ENCODE measurements at places on chromosomes 11 and 22.

GRCh38 chr11:31690041-31690440, 121.1 kb downstream of the PAX6 start:
- no peak for DNase-seq

DNA sequence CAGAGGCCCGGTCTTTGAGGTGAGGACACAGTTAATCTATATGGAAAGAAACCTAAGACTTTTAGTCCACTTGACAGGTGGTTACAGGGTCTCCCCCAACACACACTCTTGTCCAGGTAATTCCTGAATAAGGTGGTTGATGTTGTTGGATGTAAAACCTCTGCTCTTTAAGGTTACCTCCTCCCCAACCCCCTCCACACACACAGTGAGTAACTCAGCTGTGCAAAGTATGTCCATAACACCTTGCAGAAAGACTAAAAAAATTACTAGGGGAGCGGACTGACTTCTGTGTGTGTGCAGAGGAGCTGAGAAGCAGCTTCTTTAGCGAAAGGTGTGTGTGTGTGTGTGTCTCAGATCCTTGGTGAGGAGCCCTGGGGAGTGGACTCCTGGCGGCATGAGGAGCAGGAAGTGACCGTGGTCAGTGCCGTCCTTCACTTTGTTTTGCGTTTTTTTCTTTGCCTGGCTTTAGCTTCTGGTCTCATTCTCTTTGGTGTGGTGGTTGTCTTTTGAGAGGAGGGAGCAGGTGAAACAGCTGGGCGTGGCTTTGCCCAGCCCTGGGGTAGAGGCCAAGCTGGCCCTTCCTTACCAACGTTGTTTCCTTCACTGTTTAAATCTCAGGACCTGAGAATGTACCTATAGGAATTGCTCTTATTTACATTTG, 1.7 kb downstream of the ZBED4 start:
- DNase-seq: no peak

DNA sequence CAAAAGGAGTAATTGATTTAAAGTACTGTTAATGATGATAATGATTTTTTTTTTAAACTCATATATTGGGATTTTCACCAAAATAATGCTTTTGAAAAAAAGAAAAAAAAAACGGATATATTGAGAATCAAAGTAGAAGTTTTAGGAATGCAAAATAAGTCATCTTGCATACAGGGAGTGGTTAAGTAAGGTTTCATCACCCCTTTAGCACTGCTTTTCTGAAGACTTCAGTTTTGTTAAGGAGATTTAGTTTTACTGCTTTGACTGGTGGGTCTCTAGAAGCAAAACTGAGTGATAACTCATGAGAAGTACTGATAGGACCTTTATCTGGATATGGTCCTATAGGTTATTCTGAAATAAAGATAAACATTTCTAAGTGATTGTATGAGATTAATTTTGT, 43.9 kb downstream of the RRM1 start:
- DNase-seq: no peak

- DNase-seq: no peak
Measured at GRCh38 chr11:44248109-44248508, 61.8 kb downstream of the ALX4 start.

DNA sequence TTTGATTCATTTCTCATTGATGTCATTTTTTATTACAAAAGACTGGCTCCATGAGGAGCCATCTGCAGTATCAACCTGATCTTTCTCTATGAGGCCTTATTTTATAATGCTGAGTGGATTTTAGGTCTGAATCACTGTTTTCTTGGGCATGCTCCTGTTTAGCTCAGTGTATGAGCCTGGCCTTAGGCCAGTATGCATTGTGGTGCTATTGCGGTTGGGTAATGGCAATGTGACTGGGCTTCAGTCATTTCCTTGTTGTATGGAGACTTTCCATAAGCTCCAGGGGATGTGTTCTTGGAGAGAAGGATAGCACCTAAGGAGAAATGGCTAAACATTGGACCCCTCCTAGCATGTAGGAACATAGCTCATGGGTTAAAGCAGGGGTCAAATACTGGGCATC, 293.2 kb downstream of the NELL1 start:
- DNase-seq: no peak

- no peak for DNase-seq
Measured at GRCh38 chr11:37504921-37505320, 906.9 kb upstream of the RAG2 start.

GRCh38 chr22:39087881-39088684, 9.0 kb upstream of the APOBEC3H start:
- no peak for DNase-seq

- DNase-seq: no peak
Measured at GRCh38 chr22:20208713-20209310, 58.0 kb upstream of the CCDC188 start.

DNA sequence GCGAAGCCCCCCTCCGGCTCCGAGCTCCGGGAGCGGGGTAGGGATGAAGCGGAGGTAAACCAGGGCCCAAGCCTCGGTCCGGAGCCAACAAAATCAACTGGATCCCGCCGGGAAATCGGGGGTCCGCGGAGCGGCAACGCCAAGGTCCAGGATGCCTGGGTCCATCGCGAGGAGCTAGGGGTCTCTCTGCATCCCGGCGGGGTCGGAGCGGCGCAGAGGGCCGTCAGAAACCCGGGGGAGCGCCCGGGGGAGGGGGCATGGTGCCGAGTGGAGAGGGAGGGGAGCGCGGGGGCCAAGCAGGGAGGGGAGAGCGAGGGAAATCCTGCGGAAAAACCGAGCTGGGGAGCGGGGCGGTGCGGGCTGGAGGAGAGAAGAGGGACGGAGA, 51.8 kb downstream of the SLC22A12 start:
- DNase-seq: no peak

GRCh38 chr11:67371911-67372320, 1.5 kb downstream of the CLCF1 start:
- no peak for DNase-seq

- DNase-seq: no peak
Measured at GRCh38 chr11:110491577-110492320, 62.0 kb downstream of the FDX1 start.

GRCh38 chr22:33477120-33478111, 419.2 kb upstream of the SYN3 start:
- no peak for DNase-seq

GRCh38 chr22:21038405-21038804, 6.0 kb upstream of the SLC7A4 start:
- DNase-seq: no peak

DNA sequence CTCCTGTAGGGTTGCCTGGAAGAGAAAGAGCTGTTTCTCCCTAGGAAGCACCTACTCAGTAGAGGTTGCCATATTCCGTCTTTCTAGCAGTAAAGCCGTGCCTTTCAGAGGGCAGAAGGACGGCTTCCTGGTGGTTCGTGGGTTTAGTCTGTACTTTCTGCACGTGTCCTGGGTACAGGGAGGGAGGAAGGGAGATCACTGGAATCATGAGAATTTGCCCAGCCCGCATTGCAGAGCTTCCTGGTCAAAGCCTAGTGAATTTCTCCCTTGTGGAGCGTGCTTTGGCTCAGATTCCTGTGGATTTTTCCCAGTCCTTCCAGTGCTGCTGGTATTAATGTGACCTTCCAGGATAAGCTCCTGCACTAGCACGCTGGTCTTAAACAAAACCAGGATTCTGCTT, 44.9 kb downstream of the GRAMD1B start:
- DNase-seq: no peak

DNA sequence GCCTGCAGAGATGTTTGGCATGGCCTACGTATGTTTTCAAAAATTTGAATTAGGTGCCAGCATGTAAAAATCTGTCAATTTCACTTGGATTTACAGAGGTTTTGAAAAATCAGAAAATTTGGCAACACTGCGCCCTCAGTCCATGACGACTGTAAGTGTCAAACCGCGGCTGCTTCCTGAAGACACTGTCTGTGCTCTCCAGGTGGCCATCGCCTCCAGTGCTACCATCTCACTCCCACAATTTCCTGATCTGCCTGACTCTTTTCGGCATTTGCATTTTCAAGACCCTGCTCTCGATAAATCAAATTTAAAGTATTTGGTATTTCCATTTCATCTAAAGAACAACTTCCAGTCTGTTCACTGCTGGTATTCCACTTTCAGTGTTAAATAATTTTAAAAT, 34.6 kb downstream of the VSIG10L2 start:
- DNase-seq: no peak

DNA sequence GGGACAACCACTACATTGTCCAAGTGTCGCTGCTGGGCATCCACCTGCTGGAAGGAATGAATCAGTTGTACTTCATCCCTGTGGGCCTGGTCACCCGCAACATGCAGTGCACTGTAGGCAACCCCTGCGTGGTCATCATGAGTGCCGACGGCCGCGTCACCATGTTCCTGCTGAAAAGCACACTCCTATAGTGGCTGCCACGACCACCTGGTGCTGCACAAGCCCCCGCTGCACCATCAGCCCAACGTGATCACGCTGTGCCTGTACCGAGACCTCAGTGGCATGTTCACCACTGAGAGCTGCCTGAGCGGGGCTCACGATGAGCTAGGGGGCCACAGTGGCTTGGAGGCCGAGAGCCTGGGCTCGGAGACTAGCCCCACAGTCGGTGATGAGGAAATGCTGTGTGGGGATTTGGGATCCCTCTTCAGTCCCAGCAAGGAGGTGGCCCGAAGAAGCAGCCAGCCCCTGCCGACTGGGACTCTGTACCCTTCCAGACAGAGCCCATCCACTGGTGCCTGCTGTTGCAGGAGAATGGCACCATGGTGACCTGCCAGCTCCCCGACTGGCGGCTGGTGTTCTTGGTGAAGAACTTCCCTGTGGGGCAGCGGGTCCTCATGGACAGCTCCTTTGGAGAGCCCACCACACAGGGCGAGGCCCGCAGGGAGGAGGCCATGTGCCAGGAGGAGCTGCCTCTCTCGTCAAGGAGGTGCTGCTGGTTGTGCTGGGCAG, 15.7 kb upstream of the SLC5A4 start:
- DNase-seq: no peak

DNA sequence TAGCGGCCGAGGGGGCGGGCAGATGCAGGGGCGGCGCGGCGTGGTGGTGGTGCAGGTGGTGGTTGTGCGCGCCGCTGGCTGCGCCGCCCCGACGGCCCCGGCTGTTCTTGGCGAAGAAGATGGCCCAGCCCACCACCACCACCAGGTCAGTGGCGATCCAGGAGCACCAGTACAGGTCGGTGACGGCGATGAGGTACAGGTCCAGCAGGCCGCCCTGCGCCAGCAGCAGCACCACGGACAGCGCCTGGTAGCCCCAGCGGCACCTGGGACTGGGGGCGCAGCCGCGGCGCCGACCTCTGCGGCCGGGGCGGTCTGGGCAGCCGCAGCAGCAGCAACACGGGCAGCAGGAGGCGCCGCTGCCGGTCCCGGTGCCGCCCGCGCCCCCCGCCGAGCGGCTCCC, 879 bp downstream of the TMEM121B start:
- no peak for DNase-seq

- no peak for DNase-seq
Measured at GRCh38 chr22:27019827-27020226, 362.4 kb downstream of the MIAT start.

- DNase-seq: no peak
Measured at GRCh38 chr11:47466701-47467250, 17.8 kb upstream of the RAPSN start.

- DNase-seq: no peak
Measured at GRCh38 chr22:39917197-39917643, 16.3 kb downstream of the GRAP2 start.

GRCh38 chr11:109041876-109042275, 377.0 kb downstream of the DDX10 start:
- no peak for DNase-seq

DNA sequence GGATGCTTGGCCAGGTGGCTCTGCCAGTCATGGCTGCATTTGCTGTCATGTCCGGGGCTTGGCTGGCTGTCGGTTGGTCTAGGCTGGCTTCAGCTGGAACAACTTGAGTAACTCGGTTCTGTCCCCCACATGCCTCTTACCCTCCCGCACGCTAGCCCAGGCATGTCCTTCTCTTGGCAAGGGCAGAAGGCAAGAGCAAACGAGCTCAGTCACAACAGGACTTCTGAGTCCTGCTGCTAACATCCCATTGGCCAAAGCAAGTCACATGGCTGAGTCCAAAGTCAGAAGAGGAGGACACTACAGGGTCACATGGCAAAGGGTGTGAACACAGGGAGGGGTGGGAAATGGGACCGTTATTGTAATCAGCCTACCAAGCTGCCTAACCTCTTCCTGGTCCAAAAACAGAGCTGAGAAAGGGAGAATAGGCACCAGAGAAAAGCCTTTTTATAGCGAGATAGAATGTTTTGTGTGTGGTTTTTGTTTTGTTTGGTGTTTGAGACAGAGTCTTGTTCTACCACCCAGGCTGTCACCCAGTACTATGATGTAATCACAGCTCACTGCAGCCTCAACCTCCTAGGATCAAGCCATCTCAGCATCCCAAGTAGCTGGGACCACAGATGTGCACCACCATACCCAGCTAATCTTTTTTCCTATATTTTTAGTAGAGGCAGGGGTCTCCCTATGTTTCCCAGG, 81.9 kb downstream of the MN1 start:
- no peak for DNase-seq

DNA sequence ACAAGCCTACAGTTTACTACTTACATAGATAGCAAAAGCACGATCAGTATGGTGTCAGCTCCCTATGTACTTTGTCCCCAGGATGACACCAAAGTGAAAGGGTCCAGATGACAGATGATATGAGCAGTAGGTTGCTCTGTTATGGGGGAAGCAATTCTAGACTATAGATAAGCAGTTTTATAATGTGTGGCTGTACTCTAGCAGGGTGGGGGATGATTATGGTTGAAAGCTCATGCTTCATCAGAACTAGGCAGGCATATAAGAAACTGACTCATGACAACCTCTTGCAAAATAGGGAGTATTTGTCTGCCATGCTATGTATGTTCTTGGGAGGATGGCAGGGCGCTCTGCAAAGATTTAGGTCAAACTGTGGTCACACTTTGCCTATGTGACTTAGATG, 158.2 kb upstream of the ZBED5 start:
- DNase-seq: no peak

DNA sequence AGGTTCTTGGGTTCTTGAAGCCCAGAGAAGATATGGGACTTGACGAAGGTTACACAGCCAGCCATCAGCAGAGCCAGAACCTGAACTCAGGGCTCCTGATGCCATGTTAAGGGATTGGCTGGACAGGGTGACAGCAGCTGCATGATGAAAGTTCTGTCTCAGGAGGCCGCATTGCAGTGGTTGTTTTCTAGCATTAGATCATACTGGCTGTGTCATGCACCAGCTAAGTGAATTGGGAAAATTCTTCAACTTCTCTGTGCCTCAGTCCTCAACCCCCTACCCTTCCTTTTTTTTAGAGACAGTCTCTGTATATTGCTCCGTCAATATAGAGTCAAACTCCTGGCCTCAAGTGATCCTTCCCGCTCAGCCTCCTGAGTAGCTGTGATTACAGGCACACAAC, 5.4 kb upstream of the LTBP3 start:
- no peak for DNase-seq

- no peak for DNase-seq
Measured at GRCh38 chr11:41659985-41660384, 200.5 kb upstream of the LRRC4C start.

GRCh38 chr22:41352058-41352457, 29.7 kb upstream of the TEF start:
- no peak for DNase-seq

DNA sequence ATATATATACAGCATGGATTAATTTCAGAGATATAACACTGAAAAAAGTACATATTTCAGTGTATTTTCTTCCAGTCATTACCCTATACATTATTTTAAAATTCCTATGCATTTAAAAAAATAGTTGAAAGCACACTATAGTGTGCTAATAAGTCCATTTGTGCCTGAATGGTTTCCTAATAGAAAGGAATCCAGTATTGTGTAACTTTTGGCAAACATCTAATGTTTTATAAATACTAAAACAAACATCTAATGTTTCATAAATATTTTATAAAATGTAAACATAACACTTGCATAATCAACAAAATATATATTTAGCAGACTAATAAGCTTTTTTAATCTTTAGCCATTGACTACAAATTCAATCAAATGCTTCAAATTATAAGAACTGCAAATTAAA, 126.6 kb upstream of the FIBIN start:
- DNase-seq: no peak
